H7 (cell line): ENCODE measurements at places on chromosomes 6 and 20.

- no peak for DNase-seq
These were observed 22.8 kb upstream of the DTNBP1 start for GRCh38 chr6:15685619-15686018.

- DNase-seq = no peak
These were observed 70.9 kb downstream of the QKI start for GRCh38 chr6:163485388-163485851.

- no peak for DNase-seq
These were observed 58.0 kb downstream of the SULF2 start for GRCh38 chr20:47727170-47727880.

DNA sequence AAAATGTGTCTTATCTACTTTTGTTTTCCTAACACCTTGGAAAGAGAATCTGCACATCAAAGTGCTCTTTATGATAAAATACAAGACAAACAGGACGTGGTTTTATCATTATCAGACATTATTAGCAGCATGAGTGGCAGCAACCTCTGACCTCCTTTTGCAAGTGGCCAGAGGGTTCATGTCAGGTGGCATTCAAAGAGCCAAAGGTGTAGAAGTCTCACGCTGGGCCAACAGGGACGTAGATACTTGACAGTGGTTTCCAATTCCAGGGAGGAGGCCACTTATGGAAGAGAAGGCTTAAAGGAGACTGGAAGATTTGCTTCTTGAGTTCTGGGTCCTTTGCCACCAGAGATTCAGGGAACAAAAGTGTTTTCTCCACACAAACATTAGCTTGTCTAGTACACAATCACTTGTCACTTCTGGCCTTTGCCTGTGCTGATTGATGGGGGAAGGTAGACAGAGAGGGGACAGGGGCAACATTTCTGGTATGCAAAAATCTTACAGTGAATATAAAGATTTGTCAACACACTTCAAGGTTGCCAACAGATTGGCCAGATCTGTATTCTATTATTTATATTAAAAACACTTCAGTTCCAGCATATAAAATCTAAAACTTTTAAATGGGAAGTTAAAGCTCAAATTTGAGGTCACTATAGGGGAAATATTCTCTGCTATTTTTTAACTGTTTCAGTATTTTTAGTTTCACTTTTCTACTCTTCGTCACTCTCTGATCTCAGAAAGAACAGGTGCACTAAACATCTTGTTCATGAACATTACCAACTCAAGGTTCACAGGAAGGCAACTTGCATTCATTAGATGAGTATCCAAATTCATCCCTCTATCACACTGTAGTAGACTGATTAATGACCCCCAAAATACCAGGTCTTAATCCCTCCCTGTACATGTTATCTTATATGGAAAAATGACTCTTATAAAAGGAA is 52.1 kb upstream of the FBXO30 start:
- DNase-seq = no peak

DNA sequence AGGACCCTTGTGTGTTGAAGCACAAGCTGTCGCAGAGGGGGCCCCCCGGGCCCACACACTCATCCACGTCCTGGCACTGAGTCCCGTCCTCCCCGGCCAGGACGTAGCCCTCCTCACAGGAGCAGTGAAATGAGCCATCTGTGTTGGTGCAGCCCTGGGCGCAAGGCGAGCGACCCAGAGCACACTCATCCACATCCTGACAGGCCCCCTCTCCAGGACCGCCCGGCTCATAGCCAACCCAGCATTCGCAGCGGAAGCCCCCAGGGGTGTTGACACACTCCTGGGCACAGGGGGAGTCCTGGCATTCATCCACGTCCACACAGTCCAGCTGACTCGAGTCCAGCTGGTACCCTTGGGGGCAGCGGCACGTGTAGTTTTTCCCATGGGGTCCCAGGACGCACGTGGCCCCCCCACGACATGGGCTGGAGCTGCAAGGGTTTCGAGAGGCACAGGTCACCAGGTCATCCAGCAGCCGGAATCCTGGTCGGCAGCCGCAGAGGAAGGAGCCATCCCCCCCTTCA is 1.2 kb downstream of the CD93 start:
- no peak for DNase-seq

- no peak for DNase-seq
These were observed 51.4 kb downstream of the HECA start for GRCh38 chr6:139186242-139186641.

- DNase-seq = no peak
These were observed 31.8 kb upstream of the PDE7B start for GRCh38 chr6:135819665-135820064.

- no peak for DNase-seq
These were observed 62.0 kb downstream of the MMUT start for GRCh38 chr6:49401063-49401462.

GRCh38 chr6:153367021-153367420 is 235.9 kb upstream of the RGS17 start:
- no peak for DNase-seq

GRCh38 chr6:40323881-40324634 is 263.1 kb downstream of the LRFN2 start:
- no peak for DNase-seq

DNA sequence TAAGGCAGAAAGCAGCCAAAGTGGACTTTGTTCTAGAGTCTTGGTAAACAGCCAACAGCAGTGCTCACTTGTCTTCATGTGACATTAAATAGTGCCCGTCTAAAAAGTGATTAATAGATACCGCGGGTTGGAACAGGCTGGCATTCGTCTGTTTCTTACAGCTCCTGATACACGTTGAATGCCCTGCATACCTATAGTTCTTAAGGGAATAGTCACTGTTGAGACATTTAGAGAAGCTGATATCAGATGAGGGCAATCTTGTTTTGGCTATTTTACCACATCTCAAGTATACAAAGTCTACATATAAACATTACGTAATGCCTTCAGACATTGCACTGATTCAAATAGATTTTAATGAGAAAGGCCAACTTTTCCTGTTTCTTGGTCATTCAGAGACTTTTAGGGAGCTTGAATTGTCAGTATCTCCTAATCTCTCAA is 374.9 kb upstream of the FLRT3 start:
- DNase-seq = no peak

DNA sequence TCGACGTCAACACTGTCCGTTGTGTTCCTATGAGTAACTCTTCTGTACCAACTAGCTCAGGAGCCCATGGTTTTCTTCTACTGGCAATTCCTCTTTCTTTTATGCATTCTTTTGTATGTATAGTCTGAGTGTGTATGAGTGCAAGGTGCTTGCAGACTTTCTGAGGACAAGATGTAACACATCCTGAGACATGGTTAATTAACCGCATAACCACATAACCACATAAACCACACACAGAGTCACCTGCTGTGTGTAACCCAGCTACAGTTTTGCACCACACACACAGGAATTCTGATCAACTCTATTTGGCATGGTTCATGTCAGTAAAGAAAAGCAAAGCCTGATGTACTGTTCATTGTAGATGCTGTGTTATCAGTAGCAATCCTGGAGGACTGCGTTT is 98.6 kb downstream of the DACT2 start:
- no peak for DNase-seq

DNA sequence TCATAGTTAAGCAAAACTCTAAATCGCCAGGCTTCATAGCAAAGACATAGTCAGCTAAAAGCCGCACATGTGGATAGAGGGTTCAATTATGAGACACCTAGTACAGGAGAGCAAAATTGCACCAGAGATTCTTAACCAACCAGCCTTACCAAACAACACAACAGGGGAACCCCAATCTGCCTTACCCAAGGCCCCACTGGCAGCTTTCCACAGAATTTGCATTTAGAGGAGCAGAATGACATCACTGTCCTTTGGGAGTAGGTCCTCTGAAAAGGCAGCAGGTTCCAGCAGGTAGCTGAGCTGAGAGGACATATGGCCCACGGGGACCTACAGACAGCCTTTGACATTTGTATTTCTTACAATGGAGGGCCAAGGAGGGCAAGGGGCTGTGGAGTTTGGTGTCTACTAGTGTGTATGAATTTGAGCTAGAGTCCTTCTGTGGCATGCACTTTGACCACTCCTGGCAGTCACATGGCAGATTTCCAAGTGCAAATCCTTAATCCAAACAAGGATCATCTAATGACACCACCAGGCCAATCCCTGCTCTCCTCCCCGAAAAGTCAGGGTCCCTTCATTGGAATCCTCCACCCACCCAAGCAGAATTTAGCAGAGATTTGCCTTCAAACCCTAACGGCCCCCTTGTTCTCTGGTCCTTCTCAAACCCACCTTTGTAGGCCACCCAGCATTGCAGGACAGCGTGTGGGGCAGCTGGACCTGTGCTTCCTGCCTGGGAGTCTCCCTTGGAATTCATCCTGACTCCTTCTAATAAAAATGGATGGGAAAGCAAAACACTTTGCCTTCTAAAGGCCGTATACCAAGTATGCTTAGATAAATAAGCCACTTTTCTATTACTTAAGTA is 171.2 kb upstream of the SUPT3H start:
- no peak for DNase-seq

DNA sequence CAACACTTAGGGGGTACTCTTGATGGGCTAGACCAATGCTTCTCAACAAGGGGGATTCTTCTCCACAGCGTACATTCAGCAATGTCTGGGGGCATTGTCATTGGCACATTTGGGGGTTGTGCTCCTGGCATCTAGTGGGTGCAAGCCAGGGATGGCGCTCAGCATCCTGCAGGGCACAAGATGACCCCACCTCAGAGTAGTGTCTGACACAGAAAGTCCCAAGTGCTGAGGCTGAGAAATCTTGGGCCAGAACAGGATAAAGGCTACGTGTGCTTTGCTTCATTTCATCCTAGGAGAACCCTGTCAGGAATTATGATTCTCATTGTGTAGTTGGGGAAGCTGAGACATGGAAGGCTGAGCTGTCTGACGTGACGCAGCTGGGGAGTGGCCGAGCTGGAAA is 298.6 kb downstream of the CDH26 start:
- no peak for DNase-seq

DNA sequence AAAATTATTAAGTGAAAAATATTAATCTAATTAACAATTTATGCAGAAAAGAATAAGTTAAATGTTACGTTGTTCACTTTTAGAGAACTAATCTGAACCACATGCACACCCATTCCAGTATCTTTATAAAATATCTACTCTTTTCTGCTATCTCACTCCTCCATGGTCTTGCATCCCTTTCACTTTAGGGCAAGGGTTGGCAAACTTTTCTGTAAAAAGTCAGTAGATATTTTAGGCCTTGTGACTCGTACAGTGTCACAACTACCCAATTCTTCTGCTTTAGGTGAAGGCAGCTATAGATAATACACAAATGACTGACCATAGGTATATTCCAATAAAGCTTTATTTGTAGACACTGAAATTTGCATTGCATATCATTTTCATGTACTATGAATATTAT is 39.7 kb upstream of the SUPT3H start:
- DNase-seq = no peak

GRCh38 chr6:16473908-16474771 is 235.8 kb downstream of the GMPR start:
- DNase-seq = no peak

GRCh38 chr6:133248241-133249001 is 7.3 kb downstream of the EYA4 start:
- DNase-seq = no peak

GRCh38 chr6:13919861-13920260 is 4.9 kb upstream of the RNF182 start:
- no peak for DNase-seq

GRCh38 chr6:167560673-167561569 is 236.0 kb downstream of the TTLL2 start:
- peak; percentile 11 for DNase-seq

GRCh38 chr6:148037496-148037895 is 305.1 kb upstream of the SASH1 start:
- DNase-seq = no peak

GRCh38 chr6:15985379-15985959 is 143.4 kb upstream of the MYLIP start:
- DNase-seq = no peak

GRCh38 chr20:49694450-49695071 is 19.1 kb downstream of the B4GALT5 start:
- no peak for DNase-seq

GRCh38 chr6:74939151-74939708 is 266.6 kb downstream of the COL12A1 start:
- no peak for DNase-seq

DNA sequence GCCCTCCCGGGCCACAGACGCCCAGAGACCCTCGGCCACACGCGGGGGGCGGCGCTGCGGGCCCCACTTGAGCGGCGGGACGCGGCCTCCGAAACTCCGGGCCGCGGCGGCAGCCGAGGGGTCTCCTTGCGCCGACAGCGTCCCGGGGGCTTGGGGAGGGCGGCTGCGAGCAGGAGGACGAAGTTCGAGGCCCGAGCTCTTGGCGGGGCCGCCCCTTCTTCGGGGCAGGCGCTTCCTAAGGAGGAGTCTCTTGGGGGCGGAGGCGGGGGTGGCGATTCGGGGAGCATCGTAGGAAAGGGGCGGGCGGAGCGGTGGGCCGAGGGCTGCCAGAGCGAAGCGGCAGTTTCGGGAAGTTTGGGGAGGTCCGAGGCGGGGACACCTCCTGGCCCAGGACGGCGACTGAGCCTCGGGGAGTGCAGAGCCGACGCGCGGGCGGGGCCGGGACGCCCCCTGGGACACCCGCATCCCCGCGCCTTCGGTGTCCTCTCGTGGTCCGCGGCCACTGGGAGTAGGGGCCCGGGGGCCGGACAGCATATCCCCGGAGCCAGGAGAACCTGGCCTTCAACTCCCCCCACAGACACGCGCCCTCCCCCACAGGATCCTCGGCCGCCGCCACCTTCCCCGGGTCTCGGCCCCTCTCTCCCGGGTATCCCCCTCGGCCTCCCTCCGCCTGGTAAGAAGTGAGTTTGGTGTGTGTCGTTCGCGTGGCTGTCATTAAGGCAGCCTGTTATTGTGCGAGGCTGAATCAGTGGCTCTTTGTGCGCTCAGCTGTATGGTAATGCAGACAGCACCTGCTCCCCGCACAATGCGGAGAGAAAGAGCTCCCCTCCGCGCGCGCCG is 613 bp upstream of the DLL1 start:
- peak; percentile 93 for DNase-seq

- DNase-seq = peak; percentile 12
These were observed 31.1 kb downstream of the SERPINB6 start for GRCh38 chr6:2940010-2940850.

DNA sequence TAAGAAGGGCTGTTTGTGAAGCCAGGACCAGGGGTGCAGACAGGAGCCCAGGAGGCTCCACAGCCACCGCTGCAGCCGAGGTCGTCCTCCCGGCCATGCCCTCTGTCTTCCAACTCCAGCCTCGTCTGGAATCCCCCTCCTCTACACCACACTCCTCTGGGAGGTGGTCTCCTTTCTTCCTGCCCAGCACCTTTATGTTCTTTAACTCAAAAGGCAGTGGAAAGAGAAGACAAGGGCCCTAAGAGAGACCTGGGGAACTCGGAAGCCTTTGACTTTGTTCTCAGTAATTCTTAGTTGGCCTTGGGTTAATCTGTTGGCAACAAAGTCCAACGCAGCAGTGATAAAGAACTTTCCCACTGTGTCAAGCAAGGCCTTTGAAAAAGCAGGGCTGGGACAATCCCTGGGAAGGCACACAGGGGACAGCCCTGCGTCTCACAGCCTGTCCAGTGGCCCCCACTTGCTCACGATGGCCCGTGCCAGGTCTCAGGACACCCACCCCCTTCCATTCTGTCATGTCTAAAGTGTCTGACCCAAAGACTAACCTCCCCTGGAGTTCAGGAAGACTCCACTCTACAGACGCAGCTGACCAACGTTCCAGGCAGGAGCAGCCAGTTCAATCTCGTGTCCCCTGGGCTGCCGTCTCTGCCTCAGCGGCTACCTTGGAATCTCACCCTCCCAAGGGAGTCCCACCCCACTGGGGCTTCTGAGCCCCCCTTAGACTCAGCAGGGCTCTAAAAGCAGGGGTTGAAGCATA is 42.8 kb upstream of the FAM50B start:
- no peak for DNase-seq
